ENCODE measurements at places on chromosomes 12 and 14. TPM values are rescaled to one million over a fixed set of nuclear protein-coding genes. Genes with fewer than 3 reads are reported as not detected.

The PLBD1 gene
- total RNA-seq = 13.8 TPM

DNA sequence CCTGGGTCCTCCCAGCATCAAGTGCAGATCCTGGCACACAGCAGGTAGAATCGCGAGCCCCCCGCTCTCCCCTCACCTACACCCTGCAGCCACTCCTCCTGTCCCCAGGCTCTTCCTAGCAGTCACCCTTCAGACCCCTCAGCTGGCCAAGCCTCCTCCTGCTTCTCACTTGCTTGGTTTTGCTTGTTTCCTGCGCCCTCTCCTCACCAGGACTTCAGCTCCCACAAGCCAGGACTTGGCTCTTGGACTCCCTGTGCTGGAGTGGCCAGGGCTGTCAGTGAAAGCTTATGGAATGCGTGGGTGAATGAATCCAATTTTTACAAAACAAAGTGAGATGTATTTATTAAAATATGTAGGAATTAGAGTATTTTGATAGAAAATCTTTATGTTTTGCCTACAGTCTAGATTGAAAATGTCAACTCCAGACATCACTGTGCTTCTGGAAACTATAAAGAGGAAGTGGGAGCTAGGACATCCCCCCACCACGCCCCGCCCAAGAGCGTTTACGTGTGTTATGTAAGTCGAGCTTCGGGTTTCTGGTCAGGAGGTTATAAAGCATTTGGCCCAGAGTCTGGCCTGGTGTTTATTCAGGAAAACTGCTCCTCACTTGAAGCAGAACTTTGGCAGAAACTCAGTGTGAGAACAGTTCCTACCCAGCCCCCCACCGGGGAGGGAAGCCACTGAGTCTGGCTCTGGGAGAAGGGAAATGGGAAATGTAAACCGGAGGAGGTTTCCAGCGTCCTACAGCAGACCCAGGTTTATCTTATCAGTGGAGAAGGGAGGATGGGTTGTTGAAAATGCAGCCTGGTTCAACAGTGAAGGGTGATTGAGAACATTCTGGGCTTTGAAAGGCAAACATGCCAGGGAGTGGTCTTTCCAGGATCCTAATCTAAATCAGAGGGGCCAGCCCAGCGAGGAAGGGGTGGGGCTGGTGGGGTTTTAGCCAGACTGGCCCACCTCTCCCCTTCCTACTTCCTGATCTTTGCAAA lies 8.8 kb downstream of the ALDH2 start:
- no peak for DNase-seq

DNA sequence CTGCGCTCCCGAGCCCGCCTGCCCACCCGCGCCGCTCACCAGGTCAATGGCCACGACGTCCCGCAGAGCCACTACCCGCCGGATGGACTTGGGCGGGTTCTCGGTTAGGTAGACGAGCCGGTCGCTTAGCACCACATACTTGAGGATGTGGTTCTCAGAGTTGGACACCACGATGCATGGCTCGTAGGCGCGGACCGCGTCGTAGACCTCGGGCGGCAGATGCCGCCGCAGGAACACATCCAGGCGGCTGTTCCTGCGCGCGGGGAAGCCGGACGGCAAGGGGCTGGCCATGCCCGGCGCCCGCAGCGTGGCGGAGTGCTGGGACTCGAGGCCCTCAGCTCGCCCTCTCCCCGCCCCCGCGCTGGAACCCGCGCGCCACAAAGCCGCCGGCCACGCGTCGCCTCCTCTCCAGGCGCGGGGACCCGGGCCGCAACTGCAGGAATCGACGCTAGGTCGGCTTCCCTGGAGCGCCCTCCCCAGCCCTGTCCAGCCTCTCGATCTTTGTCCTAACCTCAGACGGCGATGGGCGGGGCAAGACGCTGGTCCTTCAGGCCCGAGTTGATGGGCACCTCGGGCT lies at the start of gene C12orf56:
TSS of gene C12orf56 (minus strand) at position 484 of the 577 bp plus-strand sequence. CDS start at position 291, 193 bp downstream.
- DNase-seq = no peak

DNA sequence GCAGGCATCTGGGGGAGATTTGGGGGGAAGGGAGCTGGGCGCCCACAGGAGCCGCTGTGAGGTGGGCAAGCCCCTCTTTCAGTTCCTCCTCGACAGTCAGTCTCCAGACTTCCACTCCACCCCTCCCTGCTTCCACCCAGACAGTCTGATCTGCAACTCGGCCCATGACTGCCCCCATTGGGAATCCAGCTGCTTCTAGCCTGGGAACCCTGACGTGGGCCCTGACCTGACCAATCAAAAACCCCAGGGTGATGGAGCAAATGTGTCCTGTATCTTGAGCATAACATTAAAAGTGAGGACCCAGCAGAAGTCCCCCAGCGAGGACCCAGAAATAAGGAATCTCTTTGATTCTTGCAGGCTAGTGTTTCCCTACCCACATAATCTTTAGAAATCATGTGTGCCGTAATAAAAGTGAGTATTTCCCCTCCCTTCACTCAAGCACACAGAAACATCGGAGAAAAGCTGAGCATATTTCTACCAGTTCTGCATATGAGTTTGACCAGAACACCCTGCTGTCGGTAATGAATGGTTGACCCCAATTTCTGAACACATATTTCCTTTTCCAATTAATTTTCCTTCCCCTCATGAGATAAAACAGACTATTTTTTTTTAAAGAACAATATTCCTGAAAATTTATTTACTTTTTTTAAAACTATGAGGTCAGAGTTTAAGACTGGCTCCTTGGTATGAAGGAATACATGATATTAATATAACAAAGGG lies 6.4 kb downstream of the SSH1 start:
- no peak for DNase-seq

DNA sequence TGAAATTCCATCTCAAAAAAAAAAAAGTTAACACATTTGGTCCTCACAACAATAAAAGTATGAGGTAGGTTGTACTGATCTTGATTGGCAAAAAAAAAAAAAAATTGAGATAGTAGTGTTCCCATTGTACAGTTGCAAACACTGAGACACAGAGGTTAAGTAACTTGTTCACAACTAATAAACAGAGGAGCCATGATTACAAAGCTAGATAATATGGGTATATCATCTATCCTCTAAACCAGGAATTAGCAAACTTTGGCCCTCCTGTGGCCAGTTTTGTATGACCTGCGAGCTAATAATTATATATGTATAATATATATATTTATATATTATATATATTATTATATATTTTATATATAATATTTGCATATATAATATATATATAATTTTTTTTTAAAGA lies 2.3 kb upstream of the PSME1 start:
- no peak for DNase-seq

GRCh38 chr14:46964378-46964777 lies 312.8 kb upstream of the RPL10L start:
- DNase-seq = no peak

- DNase-seq = peak; percentile 44
These were observed 107.2 kb upstream of the DDHD1 start for GRCh38 chr14:53260286-53260685.

DNA sequence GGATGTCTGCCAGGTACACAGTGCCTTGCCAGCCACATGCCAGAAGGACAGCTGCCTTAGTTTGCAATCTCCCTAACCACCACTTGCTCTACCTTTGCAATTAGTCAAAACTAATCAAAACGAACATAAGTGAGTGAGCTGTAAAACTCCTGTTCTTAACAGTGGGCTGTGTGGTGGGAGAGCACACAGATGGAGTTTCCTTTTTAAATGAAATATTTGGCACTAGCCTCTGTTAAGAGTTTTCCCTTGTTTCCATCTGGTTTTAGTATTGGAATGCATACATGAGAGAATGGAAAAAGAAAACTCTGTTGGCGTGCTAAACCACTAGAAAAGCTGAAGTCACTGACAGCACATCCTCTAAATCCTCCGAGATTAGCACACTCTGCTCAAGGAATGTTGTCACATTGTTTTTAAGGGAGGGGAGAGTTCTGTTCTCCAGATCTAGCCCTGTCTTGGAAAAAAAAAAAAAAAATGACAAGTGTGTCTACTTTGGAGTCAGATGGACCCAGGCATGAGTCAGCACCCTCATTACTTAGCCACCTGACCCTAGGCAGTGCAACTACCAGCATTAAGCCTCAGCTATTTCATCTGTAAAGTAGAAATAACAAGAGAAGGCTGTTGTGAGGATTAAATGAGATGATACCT lies 83.9 kb downstream of the STXBP6 start:
- DNase-seq = peak; percentile 67

- no peak for DNase-seq
These were observed 135.8 kb downstream of the SYNE2 start for GRCh38 chr14:63988579-63988978.

The BDKRB1 gene
- total RNA-seq = not detected

DNA sequence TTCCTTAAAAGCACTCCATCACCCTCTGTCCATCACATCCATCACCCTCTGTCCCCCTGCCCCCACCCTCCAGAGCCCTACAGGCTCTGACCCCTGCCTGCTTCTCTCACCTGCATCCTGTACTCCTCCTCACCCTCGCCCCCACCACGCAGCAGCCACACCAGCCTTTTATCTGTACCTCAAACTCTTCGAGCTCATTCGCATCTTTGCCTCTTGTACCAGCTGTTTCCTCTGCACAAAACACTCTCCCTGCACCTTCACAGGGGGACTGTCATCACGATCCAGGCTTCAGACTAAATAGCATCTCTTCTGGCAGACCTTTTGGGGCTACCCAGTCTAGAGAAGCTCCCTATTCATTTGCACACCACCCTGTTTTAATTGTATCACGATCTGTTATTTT lies 24.1 kb downstream of the TMEM229B start:
- DNase-seq = no peak

DNA sequence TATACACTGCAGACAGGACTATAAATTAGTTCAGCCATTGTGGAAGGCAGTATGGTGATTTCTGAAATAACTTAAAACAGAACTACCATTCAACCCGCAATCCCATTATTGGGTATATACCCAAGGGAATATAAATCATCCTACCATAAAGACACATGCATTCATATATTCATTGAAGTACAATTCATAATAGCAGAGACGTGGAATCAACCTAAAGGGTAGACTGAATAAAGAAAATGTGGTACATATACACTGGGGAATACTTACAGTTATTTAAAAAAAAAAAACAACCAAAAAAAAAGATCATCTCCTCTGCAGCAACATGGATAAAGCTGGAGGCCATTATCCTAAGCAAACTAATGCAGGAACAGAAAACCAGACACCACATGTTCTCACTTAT lies 473.9 kb downstream of the TRHDE start:
- DNase-seq = no peak

DNA sequence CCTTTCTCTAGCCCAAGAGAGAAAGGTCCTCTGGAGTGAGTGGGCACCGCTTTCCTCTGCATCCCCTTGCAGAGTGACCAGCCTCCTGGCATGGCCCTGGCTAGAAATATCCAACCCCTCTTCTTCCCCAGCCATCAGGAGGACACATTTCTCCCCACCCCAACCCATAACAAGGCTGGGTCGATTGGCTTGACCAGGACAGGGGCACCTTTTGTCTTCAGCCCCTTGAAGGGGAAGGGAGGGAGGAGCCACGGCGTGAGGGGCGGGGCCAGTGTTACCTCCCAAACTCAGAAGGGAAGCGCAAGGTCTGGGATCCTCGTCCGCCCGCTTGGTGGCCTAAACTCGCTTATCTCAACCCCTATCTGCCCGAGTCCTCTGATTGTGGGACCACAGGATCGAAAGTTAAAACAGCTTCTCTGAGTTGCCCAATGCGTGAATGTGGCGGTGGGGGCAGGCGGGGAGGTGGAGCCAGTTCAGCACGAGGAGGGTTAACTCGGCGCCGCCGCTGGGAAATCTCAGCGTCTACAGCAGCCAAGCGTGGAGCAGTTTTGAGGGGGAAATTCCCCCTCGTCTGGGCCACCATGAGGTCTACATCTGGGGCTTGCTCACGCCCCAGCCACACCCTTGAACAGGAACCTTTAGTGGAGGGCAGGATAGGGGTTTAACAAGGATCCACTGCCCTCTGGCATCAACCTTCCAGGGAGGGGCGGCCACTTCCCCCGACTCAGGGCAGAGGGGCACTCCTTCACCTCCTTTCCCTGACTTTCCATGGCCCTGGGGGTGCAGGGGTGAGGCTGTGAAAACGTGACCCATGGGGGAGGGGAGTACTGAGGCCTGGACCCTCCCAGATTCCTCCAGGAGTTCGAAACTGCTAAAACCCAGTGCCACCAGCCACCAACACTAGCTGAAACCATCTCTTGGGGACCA lies 795 bp downstream of the STAT6 start:
- DNase-seq = peak; percentile 52

DNA sequence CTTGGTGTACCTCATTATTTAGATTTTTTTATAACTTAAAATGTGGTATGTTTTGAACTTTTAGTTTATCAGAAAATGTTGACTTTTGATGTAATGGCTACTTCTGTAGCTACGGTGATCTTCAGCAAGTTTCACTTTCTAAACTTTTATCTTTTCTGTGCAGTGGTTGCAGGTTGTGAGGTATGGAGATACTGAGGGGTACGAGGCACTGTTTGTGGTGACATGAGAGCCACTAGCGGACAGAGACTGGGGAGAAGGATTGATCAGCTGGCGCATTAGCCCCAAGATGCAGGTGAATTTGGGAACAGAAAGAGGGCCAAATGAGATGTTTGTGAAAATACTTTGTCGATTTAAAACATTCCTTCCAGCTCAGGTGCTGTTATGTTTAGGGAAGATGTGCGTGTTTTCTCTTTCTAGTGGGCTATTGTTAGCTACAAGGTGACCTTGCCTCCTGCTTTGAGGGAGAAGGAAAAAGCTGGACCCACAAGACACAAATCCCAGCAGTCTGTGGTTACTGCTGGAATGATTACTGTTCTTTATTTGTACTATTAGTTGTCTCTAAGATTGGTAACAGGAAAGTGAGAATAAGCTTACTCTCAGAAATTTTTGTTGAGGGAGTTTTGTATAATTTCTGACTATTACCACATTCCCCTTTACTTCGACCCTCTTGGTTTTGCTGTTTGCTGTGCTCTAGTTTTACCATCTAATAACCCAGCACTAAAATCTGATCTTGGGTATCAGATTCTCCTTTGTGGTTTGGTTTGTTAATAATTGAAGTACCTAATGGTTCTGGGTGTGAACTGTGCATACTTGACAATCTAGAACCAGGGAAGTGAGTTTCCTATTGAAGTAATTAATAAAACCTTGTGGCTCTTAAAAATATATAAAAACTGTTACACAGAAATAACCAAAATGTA lies 61.7 kb downstream of the FBXO34 start:
- DNase-seq = no peak

The NFATC4 gene
- 76.3 TPM for total RNA-seq

DNA sequence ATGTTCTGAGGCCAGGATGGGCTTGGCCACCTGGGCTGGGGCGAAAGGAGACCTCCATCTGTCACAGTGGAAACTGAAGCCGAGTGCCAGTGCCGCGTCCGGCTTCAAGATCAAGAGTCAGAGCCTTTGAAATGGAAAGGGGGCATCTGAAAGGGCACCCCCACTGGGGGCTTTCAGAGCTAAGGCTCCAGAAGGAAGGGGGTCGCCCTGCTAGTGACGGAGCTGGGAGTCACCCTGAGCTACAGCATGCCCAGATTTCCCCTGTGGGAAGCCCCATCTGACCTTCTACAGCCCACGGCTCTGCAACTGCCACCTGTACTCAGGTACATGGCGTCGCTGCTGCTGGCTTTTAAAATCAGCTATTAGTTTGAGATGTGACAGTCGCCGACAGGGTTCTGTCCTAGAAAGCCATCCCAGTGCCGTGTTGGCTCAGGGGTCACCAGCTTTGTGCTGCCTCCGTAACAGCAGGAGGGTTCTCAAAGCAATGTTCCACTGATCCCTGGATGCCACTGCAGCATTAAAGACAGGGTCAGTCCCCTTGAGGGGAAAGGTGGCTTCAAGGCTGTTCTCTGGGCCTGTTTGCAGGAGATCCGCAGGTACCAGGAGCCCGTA lies 31.5 kb downstream of the CCNK start:
- DNase-seq = no peak

Data from PC-9 (cell line).